Activated naive CD8-positive, alpha-beta T cell treated with anti-CD3 and anti-CD28 coated beads for 36 hours (primary cell): ENCODE measurements at places on chromosomes 5 and 9. TPM values are rescaled to one million over a fixed set of nuclear protein-coding genes. Genes with fewer than 3 reads are reported as not detected.

Gene PCDHGC4
- total RNA-seq, result not detected

Gene BRD3
- total RNA-seq, result 32.3 TPM

Gene DMRT2
- not detected for total RNA-seq

Gene PAIP2
- total RNA-seq, result 94.0 TPM

Gene CATSPER3
- total RNA-seq, result 0.46 TPM

Gene AK6
- total RNA-seq, result 123 TPM

Gene SPINK6
- total RNA-seq, result not detected

Gene IFNK
- total RNA-seq, result not detected

Gene PPP3R2
- total RNA-seq, result not detected

DNA sequence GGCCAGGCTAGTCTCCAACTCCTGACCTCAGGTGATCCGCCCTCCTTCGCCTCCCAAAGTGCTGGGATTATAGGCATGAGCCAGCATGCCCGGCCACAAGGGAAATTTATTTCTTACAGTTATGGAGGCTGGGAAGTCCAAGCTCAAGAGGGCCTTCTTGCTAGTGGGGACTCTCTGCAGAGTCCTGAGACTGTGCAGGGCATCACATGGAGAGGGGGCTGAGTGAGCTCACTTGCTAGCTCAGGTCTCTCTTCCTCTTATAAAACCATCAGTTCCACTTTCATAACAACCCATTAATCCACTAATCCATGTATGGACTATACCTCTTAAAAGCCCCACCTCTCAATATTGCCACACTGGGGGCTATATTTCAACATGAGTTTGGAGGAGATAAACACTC is 5.1 kb upstream of the SPIN1 start:
- peaks cover 8% of the 10 kb centered on the region for H3K4me1 ChIP-seq
- H3K4me3 ChIP-seq, result no peak overlapping the region
- H3K36me3 ChIP-seq, result no peaks in the 10 kb centered on the region
- no peaks in the 10 kb centered on the region for H3K27me3 ChIP-seq
- no peak for DNase-seq
- no peak overlapping the region for H3K27ac ChIP-seq

DNA sequence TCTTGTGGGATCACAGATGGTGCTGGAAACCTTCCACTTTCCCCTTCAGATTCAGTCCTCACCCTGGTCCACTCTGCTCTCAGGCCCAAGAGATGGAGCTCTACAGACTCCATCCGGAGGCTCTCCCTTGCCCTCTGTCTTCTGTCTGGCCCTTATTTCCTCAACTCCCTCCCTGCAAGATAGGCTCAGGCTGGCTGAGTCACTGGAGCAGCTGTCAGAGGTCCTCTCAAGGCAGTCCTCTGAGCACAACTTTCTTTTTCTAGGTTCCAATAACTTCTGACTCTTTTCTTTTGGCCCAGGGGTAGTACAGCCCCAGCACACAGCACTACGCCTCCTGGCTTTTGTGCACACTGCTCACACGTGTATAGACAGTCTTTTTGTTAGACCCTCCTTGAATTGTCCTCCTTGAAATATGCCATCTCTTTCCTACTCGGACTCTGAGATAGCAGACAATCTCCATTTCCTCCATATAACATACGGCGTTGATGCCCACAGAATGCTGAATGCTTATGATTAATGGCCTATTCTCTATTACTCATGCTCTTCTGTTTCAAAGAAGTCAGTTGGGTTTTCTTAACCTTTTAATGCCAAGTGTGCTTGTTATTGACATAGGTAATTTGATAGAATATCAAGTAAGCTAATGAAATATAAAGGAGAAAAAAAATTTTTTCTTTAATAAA is 193.1 kb downstream of the SLC12A2 start:
- no peak for DNase-seq
- H3K27me3 ChIP-seq, result no peaks in the 10 kb centered on the region
- H3K4me1 ChIP-seq, result no peaks in the 10 kb centered on the region
- no peak overlapping the region for H3K4me3 ChIP-seq
- H3K27ac ChIP-seq, result no peak overlapping the region

- DNase-seq, result no peak
- H3K4me1 ChIP-seq, result no peaks in the 10 kb centered on the region
- no peak overlapping the region for H3K4me3 ChIP-seq
- H3K27ac ChIP-seq, result no peak overlapping the region
- H3K27me3 ChIP-seq, result no peaks in the 10 kb centered on the region
- H3K36me3 ChIP-seq, result no peaks in the 10 kb centered on the region
Measured at GRCh38 chr5:103605277-103605676, 42.7 kb upstream of the NUDT12 start.

GRCh38 chr5:60483050-60483449 is 216.9 kb downstream of the DEPDC1B start:
- H3K36me3 ChIP-seq, result no peaks in the 10 kb centered on the region
- H3K27me3 ChIP-seq, result peaks cover 4% of the 10 kb centered on the region
- H3K4me3 ChIP-seq, result no peak overlapping the region
- DNase-seq, result no peak
- H3K4me1 ChIP-seq, result no peaks in the 10 kb centered on the region

GRCh38 chr5:39412721-39413394 is 11.9 kb downstream of the DAB2 start:
- H3K4me3 ChIP-seq, result no peak overlapping the region
- no peaks in the 10 kb centered on the region for H3K4me1 ChIP-seq
- H3K27me3 ChIP-seq, result peaks cover 6% of the 10 kb centered on the region
- no peak for DNase-seq

GRCh38 chr5:416636-416960 is 26.4 kb upstream of the EXOC3 start:
- H3K27me3 ChIP-seq, result no peaks in the 10 kb centered on the region
- no peak for DNase-seq
- peaks cover 12% of the 10 kb centered on the region for H3K4me1 ChIP-seq
- peaks cover 25% of the 10 kb centered on the region for H3K36me3 ChIP-seq
- H3K27ac ChIP-seq, result no peak overlapping the region

- H3K27ac ChIP-seq, result no peak overlapping the region
- no peaks in the 10 kb centered on the region for H3K27me3 ChIP-seq
- peaks cover 2% of the 10 kb centered on the region for H3K4me1 ChIP-seq
- peak; percentile 34 for DNase-seq
Measured at GRCh38 chr9:100437860-100438805, 11.2 kb downstream of the MSANTD3 start.

DNA sequence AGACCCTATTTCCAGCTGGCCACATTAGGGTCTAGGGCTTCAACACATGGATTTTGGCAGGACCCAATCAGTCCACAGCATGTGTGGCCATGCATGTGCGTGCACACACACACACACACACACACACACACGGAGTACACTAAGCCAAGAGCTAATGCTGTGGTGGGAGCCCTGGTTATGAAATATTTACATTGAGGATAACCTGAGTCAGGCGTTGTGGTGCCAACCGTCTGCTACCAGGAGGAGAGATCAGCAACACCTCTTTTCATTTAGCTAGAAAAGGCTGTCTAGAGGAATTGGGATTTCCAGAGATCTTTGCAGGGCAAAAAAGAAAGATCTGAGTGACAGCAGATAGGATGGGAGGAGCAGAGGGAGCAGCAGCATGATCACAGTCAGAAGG is 141.5 kb downstream of the TRPM3 start:
- H3K36me3 ChIP-seq, result no peaks in the 10 kb centered on the region
- no peak overlapping the region for H3K4me3 ChIP-seq
- H3K27ac ChIP-seq, result no peak overlapping the region
- H3K27me3 ChIP-seq, result no peaks in the 10 kb centered on the region
- H3K4me1 ChIP-seq, result no peaks in the 10 kb centered on the region
- DNase-seq, result no peak

- DNase-seq, result no peak
- no peak overlapping the region for H3K27ac ChIP-seq
- H3K27me3 ChIP-seq, result no peaks in the 10 kb centered on the region
- H3K4me1 ChIP-seq, result no peaks in the 10 kb centered on the region
- no peaks in the 10 kb centered on the region for H3K36me3 ChIP-seq
Measured at GRCh38 chr5:150570333-150570732, 62.4 kb downstream of the NDST1 start.

- H3K27ac ChIP-seq, result no peak overlapping the region
- no peaks in the 10 kb centered on the region for H3K27me3 ChIP-seq
- H3K36me3 ChIP-seq, result no peaks in the 10 kb centered on the region
- no peak overlapping the region for H3K4me3 ChIP-seq
- no peak for DNase-seq
- H3K4me1 ChIP-seq, result no peaks in the 10 kb centered on the region
Measured at GRCh38 chr5:68911840-68912690, 181.7 kb upstream of the SLC30A5 start.

DNA sequence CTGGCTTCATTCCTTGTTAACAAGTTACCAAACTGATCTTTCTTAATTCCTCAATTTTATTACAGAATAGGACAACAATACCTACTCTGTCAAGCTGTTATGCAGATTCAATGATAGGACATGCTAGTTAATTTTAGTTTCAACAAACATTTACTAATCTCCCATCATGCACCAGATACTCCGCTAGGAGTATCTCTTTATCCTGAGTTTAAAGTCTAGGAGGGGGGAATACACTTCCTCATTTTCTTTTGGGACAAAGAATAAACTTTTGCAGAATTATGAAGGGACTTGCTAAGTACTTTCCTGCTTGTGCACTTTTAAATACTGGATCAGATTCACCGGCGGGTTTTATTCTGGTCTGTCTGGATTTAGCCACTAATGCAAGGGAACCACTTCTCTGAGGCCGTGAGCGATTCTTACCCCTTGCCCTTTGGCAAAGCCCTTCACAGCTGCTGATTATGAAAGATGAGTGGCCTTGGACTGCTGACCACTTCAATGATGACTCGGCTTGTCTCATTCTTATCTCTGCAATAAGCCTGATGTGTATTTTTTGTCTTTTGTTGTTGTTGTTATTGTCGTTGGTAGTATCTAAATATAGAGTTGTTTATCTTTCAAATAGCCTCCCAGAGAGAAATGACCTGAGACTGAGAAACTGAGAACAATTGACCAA is 73.9 kb downstream of the RMI1 start:
- H3K4me3 ChIP-seq, result no peak overlapping the region
- H3K36me3 ChIP-seq, result no peaks in the 10 kb centered on the region
- H3K27me3 ChIP-seq, result peaks cover 3% of the 10 kb centered on the region
- no peak overlapping the region for H3K27ac ChIP-seq
- no peak for DNase-seq

DNA sequence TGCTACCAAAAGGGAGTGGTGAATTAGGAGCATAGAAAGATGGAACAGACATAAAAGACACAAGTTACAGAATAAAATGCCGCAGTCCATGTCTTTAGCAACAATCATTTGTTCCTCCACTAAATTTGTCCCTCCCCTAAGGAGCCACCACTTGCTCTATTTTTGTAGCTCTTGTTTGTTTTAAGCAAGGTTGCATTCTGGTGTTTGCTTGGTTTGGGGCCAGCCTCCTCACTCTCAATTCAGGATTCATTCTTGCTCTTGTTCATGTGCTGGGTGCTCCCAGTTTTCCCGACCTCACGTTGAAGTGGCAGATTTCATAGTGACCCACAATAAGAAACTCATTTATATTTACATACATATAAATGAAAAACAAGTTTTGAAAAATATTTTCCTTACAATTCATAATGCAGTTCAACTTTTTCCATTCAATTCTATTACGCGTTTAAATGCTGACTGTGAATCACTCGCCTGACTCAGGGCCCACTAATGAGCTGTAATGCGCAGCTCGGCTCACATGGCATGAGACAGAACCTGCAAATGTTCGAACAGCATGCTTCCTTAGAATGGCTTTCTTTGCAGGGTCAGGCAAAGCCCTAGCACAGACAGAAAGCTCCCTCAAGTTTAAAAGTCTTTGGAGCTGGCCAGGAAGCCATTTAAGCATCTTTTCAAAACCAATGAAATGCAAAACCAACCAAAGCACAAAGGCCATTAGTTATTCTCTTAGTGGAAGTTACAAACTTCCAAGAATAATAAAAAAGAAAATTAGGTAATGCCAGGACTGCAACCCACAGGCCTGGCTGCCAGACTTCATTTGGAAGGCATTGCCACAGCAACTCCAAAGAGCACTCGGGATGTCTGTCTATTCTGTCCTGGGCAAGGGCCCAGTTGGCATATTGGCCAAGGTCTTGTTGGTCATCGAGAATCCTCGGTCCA is 41.7 kb downstream of the RETREG1 start:
- no peak overlapping the region for H3K27ac ChIP-seq
- DNase-seq, result no peak
- peaks cover 24% of the 10 kb centered on the region for H3K4me1 ChIP-seq
- peaks cover 19% of the 10 kb centered on the region for H3K36me3 ChIP-seq
- H3K27me3 ChIP-seq, result no peaks in the 10 kb centered on the region
- no peak overlapping the region for H3K4me3 ChIP-seq

DNA sequence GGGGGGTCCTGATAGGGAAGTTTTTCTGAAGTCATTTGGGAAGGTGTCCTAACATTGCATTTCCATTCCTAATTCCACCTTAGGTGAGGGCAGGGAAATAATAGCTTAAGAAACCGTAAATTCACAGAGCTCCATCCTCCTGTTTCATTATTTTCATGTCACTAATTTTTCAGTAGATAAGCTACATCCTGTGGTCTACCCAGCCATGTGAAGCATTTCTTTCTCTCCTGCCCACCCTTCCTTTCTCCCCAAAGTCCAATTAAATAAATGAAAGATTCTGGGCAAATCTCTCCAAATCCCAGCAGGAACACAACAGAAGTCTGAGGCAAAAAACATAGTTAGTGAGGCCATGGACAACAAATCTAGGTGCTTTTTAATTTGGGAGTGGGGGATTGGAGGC is 95.1 kb upstream of the ERBIN start:
- H3K27me3 ChIP-seq, result no peaks in the 10 kb centered on the region
- no peak for DNase-seq
- peaks cover 10% of the 10 kb centered on the region for H3K4me1 ChIP-seq
- H3K36me3 ChIP-seq, result peaks cover 6% of the 10 kb centered on the region
- H3K4me3 ChIP-seq, result no peak overlapping the region

GRCh38 chr9:18233311-18233710 is 240.6 kb upstream of the ADAMTSL1 start:
- peaks cover 16% of the 10 kb centered on the region for H3K27me3 ChIP-seq
- no peak for DNase-seq
- H3K27ac ChIP-seq, result no peak overlapping the region
- no peak overlapping the region for H3K4me3 ChIP-seq
- no peaks in the 10 kb centered on the region for H3K36me3 ChIP-seq
- H3K4me1 ChIP-seq, result peaks cover 3% of the 10 kb centered on the region

DNA sequence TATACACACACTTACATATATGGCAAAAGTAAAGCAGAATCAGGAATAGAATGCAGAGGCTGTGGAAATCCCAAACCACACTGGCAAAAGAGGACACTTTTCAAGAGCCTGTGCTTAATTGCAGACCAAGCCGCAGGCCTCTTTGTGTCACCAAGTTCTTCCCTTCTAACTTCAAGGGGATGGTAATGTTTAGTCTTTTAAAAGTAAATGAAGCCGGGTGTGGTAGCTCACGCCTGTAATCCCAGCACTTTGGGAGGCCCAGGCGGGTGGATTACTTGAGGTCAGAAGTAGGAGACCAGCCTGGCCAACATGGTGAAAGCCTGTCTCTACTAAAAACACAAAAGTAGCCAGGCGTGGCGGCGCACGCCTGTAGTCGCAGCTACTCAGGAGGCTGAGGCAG is 28.7 kb downstream of the ROR2 start:
- H3K4me3 ChIP-seq, result no peak overlapping the region
- no peak for DNase-seq
- H3K4me1 ChIP-seq, result no peaks in the 10 kb centered on the region
- no peak overlapping the region for H3K27ac ChIP-seq
- H3K36me3 ChIP-seq, result no peaks in the 10 kb centered on the region

- H3K36me3 ChIP-seq, result no peaks in the 10 kb centered on the region
- no peak overlapping the region for H3K27ac ChIP-seq
- H3K4me3 ChIP-seq, result no peak overlapping the region
- H3K27me3 ChIP-seq, result peaks cover 4% of the 10 kb centered on the region
Measured at GRCh38 chr9:130240410-130241197, 25.0 kb upstream of the HMCN2 start.

- H3K27ac ChIP-seq, result no peak overlapping the region
- peaks cover 35% of the 10 kb centered on the region for H3K27me3 ChIP-seq
- DNase-seq, result no peak
- H3K36me3 ChIP-seq, result no peaks in the 10 kb centered on the region
Measured at GRCh38 chr5:31614151-31615020, 24.5 kb upstream of the PDZD2 start.
